CD4-positive, CD25-positive, alpha-beta regulatory T cell (primary cell): ENCODE measurements at places on chromosomes 3 and 15. TPM values are rescaled to one million over a fixed set of nuclear protein-coding genes. Genes with fewer than 3 reads are reported as not detected.

- peaks cover 9% of the 10 kb centered on the region for H3K4me1 ChIP-seq
- no peaks in the 10 kb centered on the region for H3K27me3 ChIP-seq
- H3K36me3 ChIP-seq, result no peaks in the 10 kb centered on the region
- no peak overlapping the region for H3K4me3 ChIP-seq
- no peak for DNase-seq
Observed at GRCh38 chr3:114393367-114394072, 99.7 kb downstream of the TIGIT start.

Gene CAPN3
- 0.21 TPM for polyA plus RNA-seq

Gene CPEB1
- not detected for polyA plus RNA-seq

GRCh38 chr3:127413871-127414270 is 126.0 kb upstream of the PRR20G start:
- H3K36me3 ChIP-seq, result no peaks in the 10 kb centered on the region
- no peak for DNase-seq
- H3K4me3 ChIP-seq, result no peak overlapping the region

Gene AMOTL2
- not detected for polyA plus RNA-seq

- no peak for DNase-seq
- H3K27me3 ChIP-seq, result no peaks in the 10 kb centered on the region
- H3K4me3 ChIP-seq, result no peak overlapping the region
- no peaks in the 10 kb centered on the region for H3K4me1 ChIP-seq
Observed at GRCh38 chr3:4732925-4733324, 239.8 kb downstream of the ITPR1 start.
